ENCODE measurements at places on chromosomes 16 and 17.

DNA sequence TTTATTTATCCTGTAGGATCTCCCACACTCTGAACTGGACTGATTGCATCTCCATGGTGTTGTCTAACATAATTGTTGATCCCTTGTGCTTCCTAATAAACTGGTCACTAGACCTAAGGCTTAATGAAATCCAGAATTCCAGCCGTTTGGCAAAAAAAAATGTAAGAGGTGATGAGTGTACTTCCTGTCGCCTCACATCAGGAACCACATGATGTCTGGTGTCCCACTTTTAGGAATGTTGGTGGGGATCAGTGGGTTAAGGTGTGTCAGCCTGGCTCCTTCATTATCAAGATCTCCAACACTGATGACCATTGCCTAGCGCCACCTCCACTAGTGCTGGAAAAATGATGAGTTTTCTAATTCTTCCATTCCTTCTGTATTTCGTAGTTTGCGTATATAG, 18.6 kb upstream of the LONP2 start:
- no peak for DNase-seq

DNA sequence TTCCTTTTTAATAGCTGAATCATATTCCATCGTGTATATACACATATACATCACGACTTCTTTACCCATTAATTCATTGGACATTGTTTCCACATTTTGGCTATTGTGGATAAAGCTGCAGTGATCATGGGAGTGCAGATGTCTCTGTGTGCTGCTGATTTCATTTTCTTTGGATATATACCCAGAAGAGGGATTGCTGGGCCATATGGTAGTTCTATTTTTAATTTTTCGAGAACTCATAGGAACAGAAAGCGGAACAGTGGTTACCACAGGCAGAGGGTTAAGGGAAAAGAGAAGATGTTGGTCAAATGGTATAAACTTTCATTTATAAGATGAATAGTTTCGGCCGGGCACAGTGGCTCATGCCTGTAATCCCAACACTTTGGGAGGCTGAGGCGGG, 187.4 kb upstream of the MYOCD start:
- DNase-seq = no peak

DNA sequence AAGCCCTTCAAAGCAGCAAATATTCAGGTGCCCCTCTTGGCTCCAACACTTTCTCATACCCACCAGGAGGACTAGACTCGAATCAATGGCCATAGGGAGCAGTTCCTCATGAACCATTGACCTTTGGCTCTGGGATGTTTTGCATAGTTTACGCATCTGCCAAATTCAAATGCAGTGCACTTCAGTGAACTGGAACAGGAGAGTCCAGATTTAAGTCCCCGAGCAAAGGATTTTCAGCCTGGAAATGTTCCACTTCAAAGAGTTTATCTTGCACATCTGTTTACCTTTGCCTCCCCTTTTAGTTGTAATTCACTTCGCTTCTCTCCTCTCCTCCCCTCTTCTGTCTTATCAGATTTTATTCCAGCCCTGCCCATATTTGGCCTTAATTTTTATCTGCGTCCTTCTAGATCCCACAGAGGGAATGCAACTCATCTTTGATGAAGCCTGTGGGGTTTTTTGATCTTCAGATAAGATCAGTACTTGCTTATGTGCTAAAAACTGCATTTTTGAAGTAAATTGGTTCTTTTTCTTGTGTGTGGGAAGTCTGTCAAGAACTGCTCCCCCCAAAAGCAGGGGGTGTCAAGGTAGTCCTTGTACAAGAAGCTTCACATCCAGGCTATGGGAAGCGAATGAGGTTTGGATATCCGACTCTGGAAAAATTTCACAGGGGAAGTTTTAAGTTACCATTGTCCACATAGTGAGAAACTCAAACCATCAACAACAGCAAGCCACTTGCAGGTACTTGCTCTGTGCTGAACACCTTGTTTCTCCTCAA, 281.6 kb downstream of the RBFOX1 start:
- peak; percentile 48 for DNase-seq

DNA sequence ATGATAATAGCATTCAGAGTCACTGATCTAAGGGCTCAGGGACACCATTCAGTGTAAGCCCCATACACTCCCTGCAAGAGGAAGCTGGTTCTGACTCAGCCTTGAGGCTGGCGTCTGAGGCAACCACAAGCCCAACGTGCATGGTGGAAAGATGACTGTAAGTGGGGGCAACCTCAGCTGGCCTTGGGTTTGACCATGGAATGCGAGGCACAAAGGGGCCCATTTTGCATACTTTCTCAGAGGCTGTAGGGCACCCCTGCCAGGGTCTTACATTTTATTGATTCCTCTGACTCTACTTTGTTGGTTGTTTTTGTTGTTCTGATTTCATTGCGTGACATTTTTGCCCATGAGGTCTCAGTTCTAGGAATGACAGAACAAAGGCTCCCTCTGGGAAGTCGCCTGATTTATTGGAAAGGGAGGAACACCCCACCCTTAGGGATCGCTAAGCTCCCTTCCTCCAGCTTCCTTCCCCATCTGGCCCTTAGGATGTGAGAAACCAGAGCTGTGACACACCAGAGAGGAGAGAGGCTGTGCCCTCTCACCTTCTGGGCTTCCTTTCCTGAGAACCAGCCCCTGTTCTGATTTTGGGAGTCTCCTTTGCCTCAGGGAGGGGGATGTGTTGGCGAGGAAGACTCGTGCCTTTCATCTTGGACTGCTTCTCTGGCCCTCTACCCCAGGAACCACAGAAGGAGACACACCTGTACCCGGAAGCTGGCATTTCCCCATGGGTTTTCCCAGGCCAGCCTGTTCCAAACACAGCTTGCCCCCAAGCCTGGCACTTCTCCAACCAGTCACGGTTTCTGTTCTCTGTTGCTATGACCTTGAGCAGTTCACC, 5.6 kb upstream of the CIITA start:
- DNase-seq = no peak

DNA sequence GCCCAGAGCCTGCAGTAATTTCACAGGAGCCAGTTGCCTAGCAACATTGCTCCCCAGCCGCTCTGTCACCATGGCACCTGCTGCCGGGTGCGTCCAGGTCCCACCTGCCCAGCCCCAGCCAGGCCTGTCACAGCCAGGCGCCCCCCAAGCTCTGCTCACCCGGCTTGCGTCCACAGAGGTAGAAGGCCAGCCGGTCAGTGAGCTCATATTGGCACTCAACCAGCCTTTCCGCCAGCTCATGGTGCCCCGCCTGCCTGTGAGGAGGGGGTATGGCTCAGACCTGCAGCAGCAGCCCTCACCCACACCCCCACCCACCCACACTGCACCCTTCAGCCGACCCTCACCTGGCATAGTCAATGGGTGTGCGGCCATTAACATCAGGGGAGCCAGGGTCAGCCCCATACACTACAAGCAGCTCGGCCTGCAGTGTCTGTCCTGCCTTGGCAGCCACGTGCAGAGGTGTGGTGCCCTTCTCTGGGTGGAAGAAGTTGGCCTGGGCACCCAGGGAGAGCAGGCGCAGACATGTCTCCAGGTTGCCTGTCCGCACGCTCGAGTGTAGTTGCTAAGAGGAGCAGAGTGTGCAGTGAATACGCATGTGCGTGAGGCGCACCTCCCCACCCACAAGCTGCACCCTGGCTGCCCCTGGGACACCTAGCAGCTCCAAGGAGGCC, 7.7 kb downstream of the GIT1 start:
- DNase-seq = no peak

GRCh38 chr17:34347063-34347462, 9.2 kb upstream of the CCL13 start:
- DNase-seq = no peak

GRCh38 chr16:56787167-56787566, 57.2 kb downstream of the NUP93 start:
- DNase-seq = no peak

- DNase-seq = no peak
Observed at GRCh38 chr16:56357765-56358322, 67.5 kb downstream of the AMFR start.

- no peak for DNase-seq
Observed at GRCh38 chr16:85041219-85042166, 13.9 kb downstream of the KIAA0513 start.

- no peak for DNase-seq
Observed at GRCh38 chr17:50362661-50363060, 10.3 kb downstream of the MRPL27 start.

GRCh38 chr17:29617481-29618271, 5.0 kb downstream of the CORO6 start:
- no peak for DNase-seq

GRCh38 chr17:39551879-39552278, 55.8 kb downstream of the NEUROD2 start:
- no peak for DNase-seq

DNA sequence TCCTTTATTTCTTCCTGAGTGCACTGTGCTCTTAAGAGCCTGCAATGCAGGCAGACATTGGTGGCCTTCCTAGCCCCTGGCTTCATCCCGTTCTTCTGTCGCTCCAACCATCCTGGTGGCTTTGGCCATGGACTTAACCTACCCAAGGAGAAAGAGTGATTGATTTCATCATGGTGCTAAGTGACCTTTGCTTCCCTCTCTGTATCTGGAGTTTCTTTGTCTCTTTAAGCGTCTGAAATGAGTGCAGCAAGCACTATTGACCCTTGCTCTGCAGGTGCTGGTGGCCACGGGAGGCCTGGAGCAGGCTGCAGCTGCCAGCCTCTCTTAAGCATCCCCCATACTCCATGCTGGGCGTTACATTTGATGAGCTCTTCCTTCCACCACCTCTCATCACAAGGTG, 60.5 kb downstream of the RAP1GAP2 start:
- no peak for DNase-seq

DNA sequence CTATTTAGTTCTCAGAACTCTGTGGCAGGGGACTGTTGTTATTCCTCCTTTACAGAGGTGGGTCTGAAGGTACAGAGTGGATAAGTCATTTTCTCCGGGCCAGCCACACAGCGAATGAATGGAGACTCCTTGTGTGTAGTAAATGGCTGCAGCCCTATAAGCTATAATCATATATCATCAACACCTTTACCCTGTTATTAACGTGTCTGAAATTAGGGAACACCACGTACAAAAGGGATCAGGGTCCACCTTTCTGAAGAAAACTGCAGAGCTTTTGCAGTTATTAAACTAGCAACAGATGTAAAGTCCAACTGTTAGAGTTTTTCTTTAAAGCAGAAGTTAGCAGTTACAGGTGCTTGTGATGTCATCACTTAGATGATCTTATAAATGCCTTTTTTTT, 696.7 kb downstream of the MAF start:
- DNase-seq = no peak

GRCh38 chr16:24749310-24749709, 19.9 kb downstream of the TNRC6A start:
- no peak for DNase-seq

DNA sequence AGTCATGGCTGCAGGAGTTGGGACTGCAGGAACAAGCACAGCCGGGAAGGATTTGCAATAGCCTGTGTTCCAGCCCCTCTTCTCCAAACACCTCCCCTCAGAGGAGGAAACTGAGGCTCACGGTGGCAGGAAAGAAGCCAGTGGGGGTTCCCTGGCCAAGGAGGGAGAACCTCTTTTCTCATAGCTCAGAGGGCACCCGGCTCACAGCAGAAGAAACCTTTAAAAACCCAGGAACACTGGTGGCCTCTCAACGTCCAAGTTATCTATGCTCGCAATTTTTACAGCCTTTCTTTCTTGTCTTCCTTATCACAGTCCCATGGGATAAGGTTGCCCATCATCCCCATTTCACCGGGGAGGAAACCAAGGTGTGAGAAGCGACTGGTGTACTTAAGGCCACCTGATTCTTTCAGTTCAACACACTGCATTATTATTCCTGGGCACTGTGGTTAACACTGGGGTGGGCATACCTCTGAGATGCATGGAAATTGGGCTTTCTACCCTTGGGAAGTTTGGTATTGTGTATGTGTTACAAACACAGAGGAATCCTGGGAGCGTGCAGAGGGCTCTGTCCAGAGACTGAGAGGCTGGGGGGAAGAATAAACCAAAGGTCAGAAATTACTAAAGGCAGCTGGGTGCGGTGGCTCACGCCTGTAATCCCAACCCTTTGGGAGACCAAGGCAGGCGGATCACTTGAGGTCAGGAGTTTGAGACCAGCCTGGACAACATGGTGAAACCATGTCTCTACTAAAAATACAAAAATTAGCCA, 791 bp upstream of the ZNF629 start:
- no peak for DNase-seq

Measured in left renal pelvis (tissue), 4 donors.